OCI-M1 (cell line): ENCODE measurements at places on chromosomes 5 and 9.

GRCh38 chr5:169081000-169081724 lies 219.8 kb downstream of the SLIT3 start:
- no peak for DNase-seq

DNA sequence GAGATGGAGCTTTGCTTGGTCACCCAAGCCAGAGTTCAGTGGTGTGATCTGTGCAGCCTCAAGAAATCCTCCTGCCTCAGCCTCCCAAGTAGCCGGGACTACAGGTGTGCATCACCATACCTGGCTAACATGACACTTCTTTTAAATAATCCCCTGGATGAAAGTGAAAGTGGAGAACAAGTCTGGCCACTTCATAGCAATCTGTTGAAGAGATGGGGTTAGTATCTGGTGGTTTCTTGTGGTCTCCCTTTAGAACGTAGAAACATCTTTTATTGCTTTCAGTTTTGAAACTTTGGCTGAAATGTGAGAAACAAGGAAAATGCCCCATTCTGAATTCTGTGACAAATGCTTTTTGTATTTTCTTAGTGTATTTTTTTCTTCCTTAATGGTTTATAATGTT lies 452.5 kb upstream of the RIOK2 start:
- DNase-seq: peak; percentile 20

DNA sequence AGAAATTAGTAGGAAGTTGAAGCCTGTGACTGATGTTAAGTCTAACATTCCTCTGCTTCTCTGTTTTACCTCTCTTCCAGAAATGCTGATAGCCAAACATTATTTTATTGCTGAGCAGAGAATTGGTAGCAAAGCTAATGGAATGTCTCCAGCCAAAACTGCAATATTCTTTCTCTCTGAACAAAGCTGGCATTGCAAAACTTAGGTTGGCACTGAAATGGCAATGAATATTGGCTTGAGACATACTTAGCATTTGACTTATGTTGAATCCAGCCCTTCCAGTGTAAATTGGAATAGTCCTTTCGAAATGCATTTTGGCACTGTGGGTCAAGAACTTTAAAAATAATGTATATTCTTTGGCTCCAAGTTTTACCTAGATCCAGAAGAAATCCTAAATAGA lies 21.1 kb downstream of the FAF2 start:
- DNase-seq: no peak

GRCh38 chr5:84382363-84383295 lies 2.1 kb downstream of the EDIL3 start:
- DNase-seq: peak; percentile 76

- DNase-seq: no peak
Measured at GRCh38 chr5:115840873-115841272, 492 bp downstream of the ATG12 start.

DNA sequence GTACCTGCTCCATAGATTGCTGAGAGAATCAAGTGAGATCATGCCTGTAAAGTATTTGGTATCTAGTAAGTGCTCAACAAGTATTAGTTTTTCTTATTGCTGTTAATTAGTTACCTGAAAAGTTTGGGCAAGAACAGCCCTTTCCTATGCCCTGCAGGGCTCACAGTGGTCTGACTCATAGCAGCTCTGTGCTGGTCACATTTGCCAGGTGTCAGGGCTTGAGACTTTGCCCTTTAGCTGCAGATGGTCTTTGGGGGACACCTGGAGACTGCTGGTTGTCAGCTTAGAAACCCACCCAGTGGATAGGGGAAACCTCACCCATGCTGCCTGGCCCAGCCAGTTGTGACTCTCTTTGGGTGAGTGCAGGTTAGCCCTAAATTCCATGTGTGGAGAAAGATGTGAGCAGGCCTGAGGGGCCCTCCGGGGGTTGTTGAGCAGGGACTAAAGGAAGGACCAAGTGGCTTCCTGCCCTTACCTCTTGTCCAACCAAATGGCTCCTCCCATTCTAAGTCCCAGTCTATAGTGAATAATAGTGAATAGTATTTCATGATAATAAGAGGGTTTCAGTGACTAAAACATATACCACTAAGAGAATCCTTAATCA lies 9.0 kb downstream of the COL27A1 start:
- DNase-seq: no peak

DNA sequence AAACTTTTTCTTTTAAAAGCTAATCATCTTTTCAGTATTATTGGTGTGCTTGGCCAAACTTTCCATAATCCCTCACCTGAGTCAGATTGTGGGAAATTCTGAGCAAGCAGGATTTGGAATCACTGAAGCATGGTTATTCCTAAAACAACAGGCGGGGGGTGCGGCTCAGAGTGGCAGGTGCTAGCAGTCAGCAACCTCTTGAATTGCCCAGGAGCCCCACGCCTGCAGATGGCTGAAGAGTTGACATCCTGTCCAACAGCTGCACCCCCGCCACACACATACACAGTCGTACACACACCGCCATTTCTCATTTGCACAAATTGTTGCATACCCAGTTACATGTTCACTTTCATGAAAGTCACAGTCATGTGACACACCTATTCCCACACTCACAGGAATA lies 96.6 kb downstream of the LHX2 start:
- no peak for DNase-seq

GRCh38 chr5:115785381-115786065 lies 30.9 kb downstream of the CDO1 start:
- no peak for DNase-seq

DNA sequence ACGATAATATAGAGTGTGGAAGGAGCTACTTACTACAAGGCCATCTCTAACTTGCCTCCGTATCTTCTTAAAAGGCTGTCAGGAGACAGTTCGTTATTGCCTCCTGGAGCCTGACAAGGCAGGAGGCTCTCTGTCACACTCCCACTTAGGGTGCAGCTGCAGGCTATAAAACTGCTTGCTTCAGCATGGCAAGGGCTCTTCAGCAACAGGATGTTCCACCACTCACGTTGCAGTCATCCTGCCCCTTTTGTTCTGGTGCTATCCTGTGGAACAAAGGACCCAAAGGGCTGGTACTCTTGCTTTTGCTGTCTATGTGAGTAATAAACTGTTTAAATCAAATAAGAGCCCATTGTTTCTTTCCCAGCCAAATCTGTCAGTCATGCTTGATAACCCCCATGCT lies 508.9 kb downstream of the NTRK2 start:
- no peak for DNase-seq

- DNase-seq: no peak
Measured at GRCh38 chr5:333945-334344, 12.4 kb downstream of the AHRR start.

- no peak for DNase-seq
Measured at GRCh38 chr5:68884144-68884754, 209.6 kb upstream of the SLC30A5 start.

GRCh38 chr5:126982926-126983873 lies 47.2 kb downstream of the MARCHF3 start:
- no peak for DNase-seq

DNA sequence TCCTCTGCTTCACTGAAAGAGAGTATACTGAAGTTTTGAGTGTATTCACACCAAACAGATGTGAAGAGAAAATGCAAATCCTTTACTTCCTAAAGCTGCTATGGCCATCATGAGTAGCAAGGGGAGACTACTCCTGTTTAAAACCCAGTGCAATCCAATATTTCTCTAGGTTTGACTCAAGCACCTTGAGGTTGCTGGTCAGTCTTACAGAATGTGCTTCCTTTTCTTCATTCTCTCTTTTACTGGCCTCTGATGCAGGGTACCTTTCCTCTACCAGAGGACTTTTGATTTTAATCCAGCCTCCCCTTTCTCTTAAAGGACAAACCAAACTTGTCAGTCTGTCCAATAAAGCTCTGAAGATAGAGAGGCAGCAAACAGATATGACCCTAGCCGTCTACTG lies 98.1 kb upstream of the TLE4 start:
- DNase-seq: no peak

- no peak for DNase-seq
Measured at GRCh38 chr9:105466898-105467455, 19.1 kb downstream of the FSD1L start.

DNA sequence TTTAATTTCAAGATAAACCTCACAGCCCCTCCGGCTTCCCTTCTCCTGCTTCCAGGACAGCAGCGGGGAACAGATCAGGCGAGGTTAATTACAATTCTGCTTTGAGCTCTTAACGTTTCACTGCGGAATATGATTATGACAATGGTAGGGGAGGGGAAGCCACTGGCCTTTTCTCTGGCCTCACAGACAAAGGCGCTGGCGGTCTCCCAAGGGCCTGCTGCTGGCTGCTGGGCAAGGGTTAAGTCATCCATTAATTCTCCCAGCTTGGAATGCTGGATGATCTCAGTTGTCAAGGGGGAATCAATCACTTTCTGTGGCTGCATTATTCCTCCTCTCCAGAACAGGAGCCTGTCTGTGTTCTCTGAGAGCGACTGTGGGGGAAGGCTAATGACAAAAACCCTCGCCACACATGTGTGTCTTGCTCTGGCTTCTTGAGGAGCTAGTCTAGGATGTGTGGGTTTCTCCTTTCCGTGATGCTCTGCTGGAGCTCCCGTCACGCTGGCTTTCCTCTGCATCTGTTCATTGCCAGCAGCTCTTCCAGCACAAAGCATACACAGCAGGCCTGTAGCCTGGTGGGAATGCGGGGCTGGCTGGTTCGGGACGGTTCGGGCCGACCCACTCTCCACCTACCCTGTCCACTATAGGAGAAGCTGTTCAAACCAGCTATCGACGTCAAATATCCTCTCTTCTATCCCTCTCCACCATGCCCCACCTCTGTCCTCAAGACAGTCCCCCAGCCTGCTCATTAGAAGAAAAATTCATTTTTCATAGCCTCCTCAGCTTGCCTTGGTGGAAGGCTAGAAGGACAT lies 82.8 kb downstream of the DCP2 start:
- DNase-seq: no peak

DNA sequence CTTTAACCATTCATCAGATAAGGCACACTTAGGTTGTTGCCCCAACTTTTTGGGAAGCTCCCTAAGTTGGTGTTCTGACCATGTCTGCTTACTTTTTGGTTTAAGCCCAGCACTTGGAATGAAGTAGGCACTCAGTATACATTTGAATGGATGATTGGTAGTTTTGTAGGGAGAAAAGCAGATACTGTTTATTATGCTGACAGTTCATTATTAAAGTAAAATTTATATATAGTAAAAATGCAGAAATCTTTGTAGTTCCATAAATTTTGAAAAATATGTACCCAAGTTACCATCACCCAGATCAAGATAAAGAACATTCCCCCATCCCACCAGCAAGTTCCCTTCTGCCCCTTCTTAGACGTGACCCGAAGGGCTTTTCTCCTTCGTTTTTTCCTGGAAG lies 35.4 kb downstream of the PRKACG start:
- no peak for DNase-seq

GRCh38 chr9:87119328-87119881 lies 172.1 kb upstream of the GAS1 start:
- no peak for DNase-seq

DNA sequence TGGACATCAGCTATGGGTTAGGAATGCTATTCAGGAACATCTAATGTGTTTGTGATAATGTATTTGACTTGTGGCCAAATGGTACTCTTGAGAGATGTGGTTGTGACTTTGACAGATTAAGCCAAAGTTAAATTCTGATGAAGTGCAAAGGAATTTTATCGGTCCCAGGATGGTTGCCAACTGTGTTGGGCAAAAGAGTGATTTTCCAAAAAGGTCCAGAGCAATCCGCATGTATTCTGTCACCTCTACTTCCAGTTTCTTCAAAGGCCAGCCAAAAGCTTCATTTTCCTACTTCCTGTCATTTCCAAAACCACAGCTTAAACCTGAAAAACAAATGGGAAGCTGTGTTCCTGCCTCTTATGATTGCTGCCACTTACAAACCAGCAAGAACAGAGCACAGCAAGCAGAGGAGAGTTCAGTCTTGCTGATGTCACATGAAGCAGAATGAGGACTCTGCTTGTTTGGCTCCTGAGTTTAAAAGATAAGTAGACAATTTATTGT lies 59.8 kb downstream of the MARCHF3 start:
- peak; percentile 5 for DNase-seq

- no peak for DNase-seq
Measured at GRCh38 chr9:97562542-97562941, 61.1 kb downstream of the TMOD1 start.

GRCh38 chr5:104733063-104733669 lies 1170.6 kb upstream of the NUDT12 start:
- DNase-seq: no peak

DNA sequence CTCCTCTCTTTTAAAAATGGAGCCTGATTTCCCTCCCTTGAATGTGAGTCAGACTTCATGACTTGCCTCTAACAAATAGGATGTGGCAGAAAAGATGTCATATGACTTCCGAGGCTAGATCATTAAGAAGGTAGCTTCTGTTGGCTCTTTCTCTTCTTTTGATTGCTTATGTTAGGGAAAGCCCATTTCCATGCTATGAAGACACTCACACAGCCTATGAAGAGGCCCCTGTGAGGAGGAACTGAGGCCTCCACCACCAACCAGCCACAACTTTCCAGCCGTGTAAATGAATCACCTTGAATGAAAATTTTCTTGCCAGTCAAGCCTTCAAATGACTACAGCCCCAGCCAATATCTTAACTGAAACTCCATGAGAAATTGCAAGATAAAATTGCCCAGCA lies 413.4 kb downstream of the TMEM38B start:
- DNase-seq: no peak

- DNase-seq: no peak
Measured at GRCh38 chr5:45643056-45643455, 53.1 kb downstream of the HCN1 start.

GRCh38 chr5:145960166-145960565 lies 23.8 kb downstream of the SH3RF2 start:
- DNase-seq: no peak

- DNase-seq: no peak
Measured at GRCh38 chr9:93223260-93224180, 39.6 kb downstream of the WNK2 start.

DNA sequence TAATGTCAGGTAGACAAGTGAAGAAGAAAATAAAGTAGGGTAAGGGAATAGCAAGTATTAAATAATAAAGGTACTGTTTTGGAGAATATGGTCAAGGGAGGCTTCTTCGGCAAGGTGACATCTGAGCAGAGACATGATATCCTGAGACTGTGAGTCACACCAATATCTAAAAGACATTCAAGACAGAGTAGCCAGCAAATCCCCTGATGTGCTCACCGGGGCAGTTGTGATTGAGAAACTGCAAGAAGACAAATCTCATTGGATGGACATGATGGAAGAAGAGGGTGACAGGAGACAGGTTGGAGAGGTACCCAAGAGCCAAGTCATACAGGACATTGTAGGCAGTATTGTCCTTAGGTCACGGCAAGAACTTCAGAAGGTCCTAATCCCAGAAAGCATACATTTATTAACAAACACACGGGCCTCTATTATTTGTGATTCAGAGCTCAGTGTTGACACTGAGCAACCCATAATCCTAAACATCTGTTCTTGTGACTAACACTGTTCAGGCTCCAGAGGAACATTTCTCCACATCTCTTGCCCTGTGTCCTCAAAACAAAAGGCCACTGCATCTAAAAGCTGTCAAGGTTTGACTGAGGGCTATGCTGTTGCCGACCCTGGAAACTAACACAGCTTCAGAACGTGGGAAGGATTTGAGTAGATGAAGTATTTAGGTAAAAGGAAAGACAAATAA lies 258.7 kb upstream of the CLINT1 start:
- DNase-seq: no peak
